Stimulated activated CD4-positive, alpha-beta T cell treated with anti-CD3 and anti-CD28 coated beads, Interleukin-15, amount 100 ng/mL, for 1 hour (primary cell): ENCODE measurements at places on chromosomes 5 and 9.

GRCh38 chr5:163888366-163888765 is 382.9 kb downstream of the MAT2B start:
- DNase-seq, result no peak

GRCh38 chr5:166724284-166724683 is 1567.2 kb upstream of the WWC1 start:
- no peak for DNase-seq

DNA sequence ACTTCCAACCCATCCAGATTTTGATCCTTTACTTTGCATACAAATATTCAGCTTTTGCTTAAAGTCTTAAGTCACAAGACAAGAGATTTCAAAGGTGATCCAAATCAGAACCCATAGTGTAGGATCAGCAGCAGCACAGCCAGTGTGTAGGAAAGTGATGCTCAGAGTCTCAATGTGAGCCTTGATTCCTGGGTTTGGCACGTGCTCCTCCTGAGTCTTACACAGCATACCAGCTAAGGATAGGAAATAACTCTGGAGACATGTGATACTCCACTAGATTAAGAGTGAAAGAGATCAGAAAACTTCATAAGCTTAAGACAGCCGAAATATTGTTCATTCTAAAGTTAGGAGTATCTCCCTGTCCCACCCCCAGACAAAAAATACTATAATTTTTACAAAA is 344.9 kb downstream of the SEMA5A start:
- no peak for DNase-seq

GRCh38 chr5:92003806-92004205 is 620.7 kb upstream of the ARRDC3 start:
- DNase-seq, result no peak

DNA sequence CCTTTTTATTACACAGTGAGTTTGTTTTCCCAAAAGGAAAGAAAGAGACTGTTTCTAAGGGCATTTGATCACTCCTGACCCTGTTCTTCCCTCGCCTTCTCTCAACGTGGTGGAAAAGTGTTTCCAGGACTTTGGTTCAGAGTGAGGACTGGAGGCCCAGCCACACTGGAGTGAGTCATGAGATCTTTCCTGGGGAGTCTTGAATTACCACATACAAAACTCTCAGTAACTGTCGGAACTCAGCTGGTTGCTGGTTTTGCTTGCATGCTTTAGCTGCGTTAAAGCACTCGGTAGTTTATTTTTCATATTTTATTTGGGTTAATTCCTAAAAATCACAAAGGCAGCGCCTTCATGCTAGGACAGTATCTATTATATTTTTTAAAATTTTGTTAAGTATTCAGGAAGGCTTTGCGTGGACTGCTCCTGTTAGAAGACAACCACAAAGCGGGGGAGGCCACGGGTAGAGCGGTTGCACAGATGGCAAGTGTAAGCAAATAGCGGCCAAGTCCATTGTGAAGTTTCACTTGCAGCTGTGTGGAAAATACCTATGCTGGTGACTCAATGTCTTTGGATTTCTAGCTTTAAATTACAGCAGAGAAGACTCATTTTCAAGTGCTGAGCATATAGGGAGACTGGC is 77.7 kb downstream of the ARSB start:
- DNase-seq, result no peak

DNA sequence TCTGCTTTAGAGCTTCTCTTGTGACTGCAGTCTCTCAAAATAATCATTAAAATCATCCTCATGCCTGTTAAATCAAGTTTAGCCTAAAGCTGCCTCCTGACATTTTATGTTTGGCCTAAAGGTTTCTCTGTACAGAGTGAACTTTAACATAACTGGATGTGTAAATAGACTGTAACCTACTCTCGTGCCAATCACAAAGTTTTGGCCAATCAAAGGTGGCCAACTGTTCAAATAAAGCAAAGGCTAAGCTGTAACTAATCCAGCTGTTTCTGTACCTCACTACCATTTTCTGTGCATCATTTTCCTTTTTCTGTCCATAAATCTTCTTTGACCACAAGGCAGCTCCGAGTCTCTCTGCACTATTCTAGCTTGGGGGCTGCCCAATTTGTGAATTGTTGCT is 86.2 kb downstream of the GCNT1 start:
- DNase-seq, result no peak

- DNase-seq, result no peak
Observed at GRCh38 chr5:35229076-35230037, 930 bp downstream of the PRLR start.
